CD4-positive, alpha-beta T cell treated with Interleukin-17A for 1 hour (primary cell): ENCODE measurements at places on chromosomes 4 and X.

GRCh38 chr4:14853176-14853943, 148.9 kb upstream of the CPEB2 start:
- DNase-seq, result no peak

GRCh38 chr4:45409536-45409935, 683.2 kb upstream of the GNPDA2 start:
- DNase-seq, result no peak

DNA sequence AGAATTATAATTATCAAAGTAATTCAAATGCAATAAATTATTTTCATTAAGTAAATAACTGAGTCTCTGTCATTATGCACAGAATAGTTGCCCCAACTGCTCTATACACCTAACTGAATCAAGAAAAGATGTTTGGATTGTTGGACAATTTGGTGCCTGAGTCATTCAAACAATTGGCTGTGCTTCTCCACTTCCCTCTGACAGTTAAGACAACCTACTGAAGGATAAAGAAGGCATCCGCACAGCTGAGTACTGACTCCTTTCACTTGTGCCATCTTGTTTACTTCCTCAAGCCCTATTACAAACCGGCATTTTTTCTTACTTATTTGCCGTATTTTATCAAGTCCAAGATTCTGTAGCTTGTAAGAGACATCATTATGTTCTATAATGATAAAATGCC, 110.6 kb upstream of the C1QTNF7 start:
- DNase-seq, result no peak

GRCh38 chr4:177391287-177391686, 51.0 kb downstream of the AGA start:
- DNase-seq, result no peak

GRCh38 chrX:150475461-150475860, 93.0 kb upstream of the MTM1 start:
- no peak for DNase-seq

DNA sequence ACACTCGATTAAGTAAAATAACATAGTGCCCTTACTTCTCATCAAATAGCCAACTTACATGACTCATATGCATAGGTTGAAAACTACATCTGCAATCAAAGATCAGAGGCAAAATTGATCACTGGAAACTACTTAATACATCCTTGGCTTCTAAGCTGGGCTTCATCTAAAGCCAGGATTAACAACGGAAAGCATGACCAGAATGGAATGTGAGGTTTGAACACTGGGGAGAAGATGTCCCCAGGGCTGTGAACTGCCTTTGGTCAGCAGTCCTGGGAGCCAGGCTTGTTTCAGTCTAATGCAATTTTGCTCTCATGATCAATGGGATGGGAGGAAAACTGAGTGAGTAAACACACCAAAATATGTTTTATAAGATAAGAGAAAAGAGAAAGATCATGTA, 192.5 kb upstream of the TTC29 start:
- DNase-seq, result no peak

DNA sequence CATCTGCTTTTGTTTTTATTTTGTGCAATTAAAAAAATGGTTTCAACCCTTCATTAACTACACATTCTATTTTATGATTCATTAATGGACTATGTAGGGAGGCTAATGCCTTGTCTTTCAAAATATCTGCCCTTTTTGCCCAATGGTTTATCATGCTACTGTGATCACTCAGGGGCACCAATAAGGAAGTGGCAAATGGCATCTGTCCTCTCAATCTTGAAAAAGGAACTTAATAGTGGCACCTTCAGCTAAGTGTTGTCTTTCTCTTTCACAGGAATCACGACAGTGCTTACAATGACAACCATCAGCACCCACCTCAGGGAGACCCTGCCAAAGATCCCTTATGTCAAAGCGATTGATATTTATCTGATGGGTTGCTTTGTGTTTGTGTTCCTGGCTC, 57.1 kb downstream of the COMMD8 start:
- no peak for DNase-seq

DNA sequence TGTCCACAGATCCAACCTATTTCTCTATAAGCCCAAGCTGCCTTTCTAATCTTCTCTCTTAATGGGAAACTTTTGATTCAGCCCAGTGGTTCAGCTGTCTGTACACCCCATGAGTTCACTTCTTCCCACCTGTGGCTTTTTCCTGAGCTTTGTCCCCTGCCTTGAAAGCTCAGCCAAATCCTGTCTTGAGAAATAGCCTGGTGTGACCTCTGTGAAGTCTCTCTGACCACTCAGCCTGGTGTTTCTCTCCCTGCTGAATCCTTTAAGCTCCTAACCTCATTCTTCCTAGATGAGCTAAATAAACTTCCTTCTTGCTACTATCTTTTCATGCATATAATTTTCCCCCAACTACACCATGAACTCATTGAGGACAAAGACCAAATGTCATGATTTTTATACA, 15.2 kb upstream of the HERC5 start:
- no peak for DNase-seq

- DNase-seq, result no peak
These were observed 204.8 kb downstream of the TRAM1L1 start for GRCh38 chr4:116880625-116881024.

DNA sequence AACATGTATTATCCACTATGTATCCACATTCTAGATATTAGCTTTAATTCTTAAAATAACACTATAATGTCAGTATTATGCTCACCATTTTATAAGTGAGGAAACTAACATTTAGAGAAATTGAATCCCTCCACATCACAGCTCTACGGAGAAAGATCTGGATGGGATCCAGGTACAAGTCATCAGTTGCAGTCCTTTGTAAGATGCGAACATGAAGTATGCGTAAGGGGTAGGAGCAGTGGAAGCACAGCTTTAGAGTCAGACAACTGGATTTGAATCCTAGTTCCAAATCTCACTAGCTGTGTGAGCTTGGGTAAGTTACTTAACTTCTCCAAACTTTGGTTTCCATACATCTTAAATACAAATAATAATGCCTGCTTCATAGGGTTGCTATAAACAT, 162.5 kb downstream of the ATP10D start:
- no peak for DNase-seq

GRCh38 chr4:41751449-41752061, 3.0 kb upstream of the PHOX2B start:
- DNase-seq, result no peak

GRCh38 chr4:17497890-17498523, 13.9 kb downstream of the QDPR start:
- no peak for DNase-seq

- peak; percentile 34 for DNase-seq
These were observed 2.8 kb downstream of the PJA1 start for GRCh38 chrX:69162361-69162865.

- no peak for DNase-seq
These were observed 417.4 kb downstream of the SPOCK3 start for GRCh38 chr4:166816890-166817289.

DNA sequence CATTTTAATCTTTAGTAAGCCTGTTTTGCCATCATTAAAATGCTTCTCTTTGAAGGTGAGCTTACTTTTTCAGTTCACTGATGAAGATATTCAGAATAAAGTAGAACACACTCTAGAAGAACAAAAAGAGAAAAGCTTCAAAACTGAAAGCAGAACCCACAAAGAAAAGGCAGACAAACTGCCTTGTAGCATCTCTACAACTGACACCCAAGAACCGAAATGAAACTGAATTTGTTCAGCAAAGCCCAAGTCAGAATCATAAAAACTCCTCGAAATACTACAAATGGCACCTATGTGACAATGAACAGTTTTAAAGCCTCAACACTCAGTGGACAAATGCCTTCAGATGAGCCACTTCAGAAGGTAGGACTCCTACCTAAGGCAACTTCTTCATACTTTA, 83.6 kb downstream of the MAML3 start:
- DNase-seq, result peak; percentile 26

- peak; percentile 20 for DNase-seq
These were observed 378 bp upstream of the RPS6KA6 start for GRCh38 chrX:84188320-84188834.

DNA sequence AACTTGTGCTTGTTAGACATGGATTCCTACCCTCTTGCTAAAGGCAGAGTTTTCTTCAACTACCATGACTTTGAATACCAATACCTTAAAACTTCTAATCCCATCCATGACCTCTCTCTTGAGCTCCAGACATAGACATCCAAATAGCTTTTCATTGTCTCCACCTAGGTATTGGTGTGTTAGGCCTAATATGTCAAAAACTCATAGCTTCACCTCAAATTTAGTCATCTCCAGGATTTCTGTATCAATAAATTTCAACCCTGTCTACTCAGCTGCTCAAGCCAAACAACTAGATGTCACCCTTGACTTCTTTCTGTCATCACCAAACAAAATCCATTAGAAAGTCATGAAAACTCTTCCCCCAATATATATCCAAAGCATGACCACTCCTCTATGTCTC, 617.7 kb upstream of the GRIA3 start:
- no peak for DNase-seq
